Psoas muscle (tissue), 8 donors: ENCODE measurements at places on chromosomes 4 and X.

DNA sequence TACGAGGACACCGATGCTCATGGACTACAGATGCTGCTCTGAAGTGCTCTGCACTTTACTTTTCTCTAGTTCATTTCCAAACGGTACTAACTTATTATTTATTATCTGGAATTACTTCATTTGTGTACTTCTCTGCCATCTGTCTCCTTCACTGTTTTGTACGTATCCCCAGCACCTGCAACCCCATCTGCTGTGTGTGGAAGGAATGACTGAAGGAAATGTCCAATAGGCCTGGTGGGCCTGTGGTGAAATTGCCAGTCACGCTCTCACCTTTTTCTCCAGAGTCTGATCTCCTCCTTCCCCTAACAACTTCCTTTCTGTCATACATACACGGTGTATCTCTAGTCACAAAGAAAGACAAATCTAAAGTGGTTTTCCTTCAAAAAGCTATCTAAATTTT, 12.9 kb downstream of the TMEM154 start:
- no peak for DNase-seq

DNA sequence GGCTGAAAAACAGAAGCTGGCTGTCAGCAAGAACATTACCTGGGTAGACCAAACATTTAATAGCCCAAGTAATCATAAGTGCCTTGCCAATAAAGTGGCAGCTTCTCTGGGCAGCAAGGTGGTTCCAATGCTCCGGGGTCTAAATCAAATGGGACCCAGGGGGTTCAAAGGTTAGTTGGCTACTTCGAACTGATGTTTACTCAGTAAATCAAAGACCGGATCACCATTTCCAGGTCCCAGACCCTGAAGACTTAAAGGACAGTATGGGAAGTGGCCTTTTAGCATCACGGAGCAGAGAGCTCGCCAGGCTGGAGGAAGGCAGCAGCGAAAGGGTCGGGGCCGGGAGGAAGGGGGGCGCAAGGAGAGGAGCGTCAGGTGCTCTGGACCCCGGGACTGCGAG, 1.0 kb downstream of the SH3KBP1 start:
- DNase-seq, result no peak

DNA sequence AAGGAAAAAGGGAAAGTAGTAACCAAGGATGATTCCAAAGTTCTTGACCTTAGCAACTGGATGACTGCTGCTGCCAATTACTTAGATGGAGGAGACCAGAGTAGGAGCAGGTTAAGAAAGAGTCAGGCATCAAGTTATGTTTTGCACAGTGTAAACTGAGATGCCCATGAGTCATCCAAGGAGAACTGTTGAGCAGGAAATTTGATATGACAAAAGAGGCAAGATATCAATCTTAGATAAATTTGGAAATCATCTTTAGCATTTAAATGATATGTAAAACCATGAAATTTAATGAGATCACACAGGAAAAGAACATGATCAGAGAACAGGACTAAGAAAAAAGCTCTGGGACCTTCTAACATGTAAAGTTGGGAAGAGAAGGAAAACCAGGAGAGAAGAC, 361.3 kb downstream of the OPHN1 start:
- DNase-seq, result no peak

- DNase-seq, result no peak
Measured at GRCh38 chrX:22730542-22730941, 269.2 kb upstream of the DDX53 start.

GRCh38 chr4:88792821-88793220, 95.2 kb upstream of the NAP1L5 start:
- no peak for DNase-seq
